ENCODE measurements at places on chromosomes 2 and 18. TPM values are rescaled to one million over a fixed set of nuclear protein-coding genes. Genes with fewer than 3 reads are reported as not detected.

CDH2 gene
- total RNA-seq = 208 TPM

SIGLEC15 gene
- not detected for total RNA-seq

IL36A gene
- not detected for total RNA-seq

EHD3 gene
- total RNA-seq = 10.3 TPM

CNDP1 gene
- total RNA-seq = 1.9 TPM

TRIP12 gene
- total RNA-seq = 300 TPM

HOXD3 gene
- total RNA-seq = not detected

IL1R1 gene
- 0.31 TPM for total RNA-seq

SULT1C4 gene
- total RNA-seq = 11.9 TPM

DYNC2LI1 gene
- 48.2 TPM for total RNA-seq

CDK5R2 gene
- 11.9 TPM for total RNA-seq

STK36 gene
- 77.0 TPM for total RNA-seq

CIDEA gene
- total RNA-seq = 3.4 TPM

CHMP3 gene
- 41.9 TPM for total RNA-seq

LIMS1 gene
- total RNA-seq = 20.7 TPM

TMEM169 gene
- total RNA-seq = 19.1 TPM

PROC gene
- total RNA-seq = not detected

KDSR gene
- 15.3 TPM for total RNA-seq

TGFA gene
- 7.5 TPM for total RNA-seq

CROCC2 gene
- under 0.01 TPM for total RNA-seq

GKN2 gene
- not detected for total RNA-seq

AMER3 gene
- 45.4 TPM for total RNA-seq

PER2 gene
- 10.0 TPM for total RNA-seq

YPEL5 gene
- 82.3 TPM for total RNA-seq

MATN3 gene
- total RNA-seq = 1.3 TPM
